NCI-H1048 (cell line): ENCODE measurements at places on chromosomes 13 and 19.

GRCh38 chr19:43774103-43774939, 6.5 kb downstream of the KCNN4 start:
- no peak for DNase-seq

DNA sequence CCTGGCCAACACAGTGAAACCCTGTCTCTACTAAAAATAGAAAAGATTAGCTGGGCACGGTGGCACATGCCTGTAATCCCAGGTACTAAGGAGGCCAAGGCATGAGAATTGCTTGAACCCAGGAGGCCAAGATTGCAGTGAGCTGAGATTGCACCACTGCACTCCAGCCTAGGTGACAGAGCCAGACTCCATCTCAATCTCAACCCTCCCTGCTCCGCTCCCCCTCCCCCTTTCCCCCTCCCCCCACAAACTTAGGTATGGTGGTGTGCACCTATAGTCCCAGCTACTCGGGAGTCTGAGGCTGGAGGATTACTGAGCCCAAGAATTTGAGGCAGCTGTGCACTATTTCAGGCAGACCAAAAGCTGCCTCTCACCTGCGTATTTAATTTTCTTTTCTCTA, 21.6 kb upstream of the RNF113B start:
- no peak for DNase-seq

- DNase-seq = no peak
Measured at GRCh38 chr13:42474954-42475353, 99.0 kb upstream of the TNFSF11 start.

GRCh38 chr13:71067165-71067815, 799.7 kb downstream of the DACH1 start:
- no peak for DNase-seq

GRCh38 chr19:39409208-39410016, 2.8 kb downstream of the ZFP36 start:
- peak; percentile 83 for DNase-seq

DNA sequence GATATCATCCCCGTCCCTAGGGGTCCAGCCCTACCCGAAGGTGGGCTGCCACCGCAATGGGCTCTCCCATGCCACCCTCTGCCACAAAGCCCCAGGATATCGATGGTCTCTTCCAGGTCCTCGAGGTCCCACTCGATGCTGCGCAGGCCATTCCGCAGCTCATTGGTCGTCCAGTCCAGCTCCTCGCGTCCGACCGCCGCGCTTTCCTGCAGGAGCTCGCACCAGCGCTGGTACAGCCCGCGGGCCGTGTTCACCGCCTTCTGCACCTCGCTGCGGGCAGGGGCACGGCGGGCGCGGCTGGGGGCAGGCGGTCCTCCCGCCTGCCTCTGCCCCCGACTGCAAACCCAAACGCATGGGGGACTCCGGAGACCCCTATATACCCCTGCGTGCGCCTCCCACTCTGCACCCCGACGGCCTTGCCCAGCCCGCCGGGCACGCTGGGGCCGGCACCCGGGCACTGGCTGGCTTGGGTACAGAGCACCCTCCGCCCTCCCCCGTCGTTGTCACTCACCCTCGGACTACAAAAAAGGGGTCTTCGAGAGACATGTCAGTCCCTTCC, 468 bp downstream of the STX10 start:
- DNase-seq = no peak
